ENCODE measurements at places on chromosomes 4 and X. TPM values are rescaled to one million over a fixed set of nuclear protein-coding genes. Genes with fewer than 3 reads are reported as not detected.

DNA sequence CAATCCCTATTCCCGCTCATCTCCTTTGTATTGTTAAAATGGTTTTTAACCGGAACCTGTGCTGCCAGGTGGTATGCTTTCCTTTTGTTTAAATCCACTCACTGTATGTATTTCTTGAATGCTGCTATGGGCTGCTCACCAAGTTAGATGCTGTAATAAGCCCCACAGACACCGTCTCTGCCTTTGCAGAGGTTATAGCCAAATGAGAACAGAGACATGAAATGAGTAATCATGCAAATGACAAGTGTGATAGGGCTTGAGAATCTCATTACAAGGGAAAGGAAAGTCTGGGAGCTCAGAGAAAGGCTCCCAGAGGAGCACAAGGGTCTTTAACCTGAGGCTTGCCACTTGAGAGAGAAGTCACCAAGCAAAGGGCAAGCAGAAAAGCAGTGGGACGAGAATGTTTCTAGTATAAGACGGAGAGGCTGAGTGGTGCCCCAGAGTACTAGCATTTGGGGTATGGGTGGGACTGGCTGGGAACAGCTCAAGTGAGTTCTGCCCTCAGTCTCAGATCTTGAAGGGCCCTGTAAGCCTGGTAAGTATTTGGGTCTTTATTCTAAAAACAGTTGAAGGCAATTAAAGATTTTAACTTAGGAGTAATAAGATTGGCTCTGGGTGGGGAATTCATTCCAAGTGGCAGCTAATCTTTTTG lies 110.8 kb upstream of the H2AZ1 start:
- DNase-seq, result no peak

GRCh38 chr4:178632415-178632814 lies 1190.2 kb upstream of the AGA start:
- DNase-seq, result no peak

- no peak for DNase-seq
Measured at GRCh38 chrX:103329991-103330390, at the start of gene TCEAL7. TCEAL7 (plus strand) TSS chrX:103330239; CDS start chrX:103331404, 1,165 bp downstream.

DNA sequence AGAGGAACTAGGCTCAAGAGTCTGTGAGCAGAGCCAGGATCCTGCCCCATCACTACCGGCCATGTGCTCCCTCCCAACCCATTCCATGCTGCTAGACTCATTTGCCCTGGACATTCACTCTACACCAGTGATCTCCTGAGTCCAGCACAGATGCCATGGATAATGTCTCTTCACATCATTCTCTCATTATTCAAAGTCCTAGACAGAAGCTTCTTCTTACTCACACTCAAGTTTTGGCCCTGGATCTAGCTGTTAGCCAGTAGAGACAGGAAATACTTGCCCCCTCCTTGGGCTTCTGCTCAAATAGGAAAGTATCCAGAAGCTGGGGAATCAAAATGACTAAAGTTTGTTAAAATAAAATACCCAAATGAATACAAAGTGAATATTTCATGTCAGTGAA lies 266.8 kb upstream of the LDB2 start:
- DNase-seq, result no peak

- DNase-seq, result no peak
Measured at GRCh38 chrX:84044051-84044450, 143.9 kb downstream of the RPS6KA6 start.

- no peak for DNase-seq
Measured at GRCh38 chr4:153481478-153481877, 15.3 kb downstream of the TMEM131L start.

GRCh38 chr4:161359491-161359890 lies 804.3 kb downstream of the FSTL5 start:
- DNase-seq, result no peak

GRCh38 chrX:107672955-107673378 lies 44.7 kb downstream of the PRPS1 start:
- DNase-seq, result peak; percentile 80

DNA sequence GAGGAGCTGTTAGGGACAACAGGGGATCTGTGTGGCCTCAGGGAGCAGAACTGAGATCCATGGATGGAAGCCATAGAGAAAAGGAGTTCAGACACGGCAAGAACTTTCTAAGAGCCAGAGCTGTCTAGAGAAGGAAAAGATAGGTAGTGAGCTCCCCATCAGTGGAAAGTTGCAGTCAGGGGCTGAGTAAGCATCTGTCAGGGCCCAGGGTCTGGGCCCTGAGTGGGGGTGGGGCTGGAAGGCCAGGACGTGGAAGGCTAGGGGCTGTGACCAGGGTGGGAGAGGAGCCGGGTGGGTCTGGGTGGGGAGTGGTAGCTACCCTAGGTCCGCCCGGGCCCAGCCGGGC lies 324 bp upstream of the MSN start:
- no peak for DNase-seq

DNA sequence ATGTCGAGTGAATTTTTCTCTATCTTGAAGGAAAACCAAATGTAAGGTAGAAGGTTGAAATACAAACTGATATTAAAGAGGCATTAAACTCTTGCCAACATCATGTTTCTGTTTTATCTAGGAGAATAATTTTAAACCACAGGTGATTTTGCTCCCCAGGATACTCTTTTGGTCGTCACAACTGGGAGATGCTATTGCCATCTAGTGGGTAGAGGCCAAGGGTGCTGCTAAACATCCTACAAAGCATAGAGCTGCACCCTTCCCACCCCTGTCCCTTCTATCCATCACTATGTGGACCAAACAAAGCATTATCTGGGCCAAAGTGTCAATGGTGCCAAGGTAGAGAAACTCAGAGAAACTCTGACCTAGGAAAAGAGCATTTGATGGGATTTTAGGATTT lies 154.6 kb upstream of the MAGEB2 start:
- no peak for DNase-seq

DNA sequence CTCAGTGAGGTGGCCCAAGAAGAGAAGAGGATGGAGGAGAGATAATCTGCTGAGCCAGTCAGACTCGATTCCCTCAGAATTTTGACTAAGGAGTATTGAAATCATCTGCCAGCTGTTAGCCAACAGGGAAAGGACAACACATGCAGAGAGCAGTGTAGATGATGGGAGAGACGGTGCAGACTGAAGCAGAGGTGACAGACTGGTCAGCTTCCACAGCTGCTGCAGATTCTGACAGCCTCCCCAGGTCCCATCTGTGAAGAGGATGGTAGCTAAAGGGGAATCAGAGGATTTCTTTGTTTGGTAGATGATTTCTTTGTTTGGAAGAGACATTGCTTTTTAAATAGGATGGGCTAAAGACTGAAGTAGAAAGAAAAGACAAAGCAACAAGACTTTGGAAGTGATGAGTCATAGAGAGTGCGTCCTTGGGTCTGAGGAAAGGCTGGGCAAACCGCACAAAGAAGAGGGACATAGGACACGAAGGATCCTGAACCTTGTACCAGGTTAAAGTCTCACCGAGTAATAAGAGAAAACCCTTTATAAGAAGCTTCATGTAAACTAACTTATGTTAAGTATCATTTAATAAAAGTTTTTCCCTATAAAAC lies 27.6 kb downstream of the INTU start:
- DNase-seq, result no peak

DNA sequence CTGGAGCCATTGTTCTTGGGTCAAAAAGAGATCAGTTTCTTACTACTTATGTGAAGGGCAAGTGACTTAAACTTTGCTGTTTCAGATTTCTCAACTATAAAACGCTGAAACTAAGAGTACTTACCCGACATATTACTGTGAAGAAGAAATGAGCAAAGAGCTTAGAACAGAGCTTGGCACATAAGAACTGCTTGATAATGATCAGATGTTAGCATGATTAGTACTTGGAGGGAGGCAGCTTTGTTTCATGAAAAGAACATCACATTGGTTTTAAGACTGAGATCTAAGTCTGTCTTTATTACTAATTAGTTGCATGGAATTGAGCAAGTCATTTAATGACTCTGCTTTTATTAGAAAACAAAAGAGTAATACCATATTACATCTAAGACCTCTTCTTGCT lies 169.1 kb downstream of the ARHGAP24 start:
- DNase-seq, result no peak

DNA sequence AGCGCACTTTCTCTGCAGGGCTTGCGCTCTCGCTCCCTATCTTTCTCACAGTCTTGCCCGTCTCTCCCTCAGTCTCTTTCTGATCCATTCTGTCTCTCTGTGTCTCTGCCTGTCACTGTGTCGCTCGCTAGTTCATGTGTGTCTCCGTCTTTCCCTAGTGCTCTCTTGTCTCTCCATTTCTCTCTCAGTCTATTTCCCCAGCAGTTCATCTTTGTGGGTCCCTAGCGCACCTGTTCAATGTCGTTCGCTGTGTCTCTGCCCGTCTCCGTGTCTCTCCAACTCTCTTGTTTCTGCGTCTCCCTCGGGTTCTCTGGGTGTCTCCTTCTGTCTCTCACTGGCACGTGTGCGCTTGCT lies 1.5 kb downstream of the GPR101 start:
- no peak for DNase-seq

DNA sequence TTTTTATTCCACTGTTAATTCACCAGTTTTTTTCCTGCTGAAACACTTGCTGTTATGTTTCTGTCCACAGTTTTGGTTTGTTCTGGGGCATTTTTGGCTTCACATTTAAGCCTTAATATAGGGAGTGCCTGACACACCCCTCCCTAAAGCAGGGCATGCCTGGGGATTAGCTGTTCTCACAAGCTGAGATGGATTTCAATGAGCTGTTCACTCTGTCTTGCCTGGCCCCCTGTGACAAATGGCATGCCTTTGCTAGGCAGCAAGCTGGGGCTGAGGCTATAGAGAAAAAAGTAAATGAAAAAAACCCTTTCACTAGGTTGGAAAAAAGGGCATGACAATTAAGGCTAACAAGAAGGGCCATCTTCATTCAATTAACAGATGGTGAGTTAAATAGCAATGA lies 22.4 kb downstream of the LPAR4 start:
- no peak for DNase-seq

GRCh38 chr4:30265716-30266115 lies 454.5 kb upstream of the PCDH7 start:
- DNase-seq, result no peak

DNA sequence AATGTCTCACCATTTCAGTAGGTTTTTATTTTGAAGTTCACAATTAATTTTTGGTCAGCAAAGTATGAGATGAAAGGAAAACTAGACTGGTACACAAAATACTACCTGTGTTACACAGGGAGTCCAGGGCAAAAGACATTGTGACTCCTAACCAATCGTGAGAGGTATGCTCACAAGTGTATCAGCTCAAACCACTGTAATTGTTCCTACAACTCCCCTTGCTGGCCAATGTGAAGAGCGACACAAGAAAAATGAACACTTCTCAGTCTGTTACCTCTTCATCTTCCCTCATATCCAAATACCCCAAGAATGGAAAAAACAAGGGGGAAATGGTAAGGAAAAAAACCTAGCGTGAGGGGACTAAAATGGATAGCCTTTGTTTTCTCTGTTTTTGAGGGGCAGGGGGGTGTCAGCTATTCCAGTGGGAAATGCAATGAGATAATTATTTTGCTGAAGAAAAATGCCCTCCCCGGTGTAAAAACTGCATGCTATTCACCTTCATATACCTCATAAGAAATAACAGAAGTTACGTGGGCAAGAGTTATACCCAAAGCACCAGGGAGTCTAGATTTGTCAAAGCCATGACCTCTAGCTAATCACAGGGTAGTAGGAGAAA lies 30.6 kb upstream of the NSUN7 start:
- no peak for DNase-seq

- no peak for DNase-seq
Measured at GRCh38 chr4:2186133-2186864, 55.6 kb downstream of the HAUS3 start.

DNA sequence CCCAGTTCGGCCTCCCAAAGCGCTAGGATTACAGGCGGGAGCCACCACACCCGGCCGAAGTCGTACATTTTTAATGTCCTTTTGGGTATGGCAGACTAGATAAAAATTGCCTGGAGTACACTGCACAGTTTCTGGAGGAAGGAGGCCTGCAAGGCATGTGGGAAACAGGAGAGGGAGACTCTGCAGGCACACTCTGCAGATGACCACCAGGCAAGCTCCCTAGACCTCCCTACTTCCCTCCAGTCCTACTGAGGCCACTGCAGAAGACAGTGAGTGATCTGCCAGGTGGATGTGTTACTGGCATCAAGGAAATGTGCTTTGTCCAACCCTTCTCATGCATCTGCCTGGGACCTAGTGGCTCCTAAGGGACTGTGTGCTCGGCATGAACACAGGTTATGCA lies 11.4 kb downstream of the PDLIM3 start:
- no peak for DNase-seq

The PABPC1L2A gene
- total RNA-seq, result not detected

The APLN gene
- 3.5 TPM for total RNA-seq

The ARHGAP4 gene
- total RNA-seq, result 128 TPM

The ASMT gene
- total RNA-seq, result 0.41 TPM

The TREX2 gene
- total RNA-seq, result 1.4 TPM

The CXorf51B gene
- total RNA-seq, result not detected

The EPHA5 gene
- total RNA-seq, result not detected

The CACNA1F gene
- total RNA-seq, result 1.1 TPM

The GABRG1 gene
- not detected for total RNA-seq

The AREG gene
- total RNA-seq, result 0.99 TPM

The DKK2 gene
- not detected for total RNA-seq

The GPC4 gene
- total RNA-seq, result not detected

The OTUD6A gene
- total RNA-seq, result not detected

The IL13RA2 gene
- not detected for total RNA-seq

The DOCK11 gene
- 49.5 TPM for total RNA-seq
